ENCODE measurements at places on chromosomes 7 and 10. TPM values are rescaled to one million over a fixed set of nuclear protein-coding genes. Genes with fewer than 3 reads are reported as not detected.

SERPINE1 gene
- total RNA-seq, result 13.9 TPM

- DNase-seq, result no peak
Measured at GRCh38 chr7:44498230-44498954, 7.9 kb upstream of the NUDCD3 start.

GRCh38 chr10:42878821-42879195, 96.2 kb downstream of the BMS1 start:
- no peak for DNase-seq

- no peak for DNase-seq
Measured at GRCh38 chr7:28406192-28406591, 6.1 kb upstream of the CREB5 start.

MKX gene
- total RNA-seq, result 1.5 TPM

DEPP1 gene
- 67.4 TPM for total RNA-seq

- no peak for DNase-seq
Measured at GRCh38 chr7:19024261-19024660, 93.2 kb downstream of the TWIST1 start.

DNA sequence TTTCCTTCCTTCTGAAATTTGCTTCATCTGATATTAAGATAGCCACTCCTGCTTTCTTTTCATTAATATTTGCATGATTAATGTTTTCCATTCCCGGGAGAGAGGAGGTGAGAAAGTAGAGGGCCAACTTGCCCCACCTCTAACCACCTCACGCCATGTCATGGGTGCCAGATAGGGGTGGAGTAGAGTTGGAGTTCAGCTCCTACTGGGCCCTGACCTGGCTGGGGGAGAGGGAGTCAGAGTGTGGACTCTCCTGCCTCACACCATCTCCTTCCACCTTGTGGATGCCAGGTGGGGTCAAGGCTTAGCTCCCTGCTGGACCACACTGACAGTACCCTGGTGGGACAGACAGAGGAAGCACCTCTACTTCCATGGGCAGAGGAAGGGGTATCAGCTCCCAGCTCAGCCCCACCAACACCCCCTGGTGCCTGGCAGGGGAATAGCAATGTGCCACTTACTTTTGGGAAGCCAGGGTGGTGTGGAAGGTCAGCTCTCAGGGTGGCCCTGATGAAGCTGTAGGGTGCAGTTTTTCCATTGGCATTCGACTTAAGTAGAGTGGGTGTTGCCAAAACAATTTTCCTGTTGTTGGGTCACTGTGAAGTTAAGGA, 28.0 kb downstream of the CHST12 start:
- DNase-seq, result no peak

TMEM254 gene
- 6.5 TPM for total RNA-seq

DNA sequence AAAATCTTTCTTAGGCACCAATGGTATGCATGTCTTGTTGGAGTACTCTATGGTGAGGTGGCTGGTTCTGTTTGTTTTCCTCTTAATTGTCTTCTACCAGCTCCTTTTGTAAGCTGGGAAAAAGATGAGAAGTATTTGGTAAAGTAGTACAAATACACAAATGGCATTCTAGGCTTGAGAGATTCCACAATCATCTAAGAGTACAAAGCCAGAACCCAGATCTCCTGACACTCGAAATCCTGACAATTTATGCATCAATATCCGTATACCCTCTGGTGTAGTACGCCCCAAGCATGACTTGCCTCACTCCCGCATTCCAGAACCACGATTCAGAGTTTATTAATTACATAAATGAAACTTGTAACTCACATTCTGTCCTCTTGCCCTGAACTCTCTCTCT, 43.5 kb downstream of the CDCA7L start:
- DNase-seq, result no peak
